ENCODE measurements at places on chromosomes 1 and 21. TPM values are rescaled to one million over a fixed set of nuclear protein-coding genes. Genes with fewer than 3 reads are reported as not detected.

The PGLYRP3 gene
- total RNA-seq = not detected

The TRABD2B gene
- not detected for total RNA-seq

The RHEX gene
- total RNA-seq = not detected

The TCEANC2 gene
- 19.4 TPM for total RNA-seq

The GSTM2 gene
- total RNA-seq = 41.7 TPM

The VAV3 gene
- total RNA-seq = 1.8 TPM

The VPS13D gene
- total RNA-seq = 40.7 TPM

Data from activated naive CD4-positive, alpha-beta T cell treated with anti-CD3 and anti-CD28 coated beads, Interleukin-2, amount 50 U/mL, for 72 hours (primary cell).